T-cell (primary cell): ENCODE measurements at places on chromosomes 7 and 10.

DNA sequence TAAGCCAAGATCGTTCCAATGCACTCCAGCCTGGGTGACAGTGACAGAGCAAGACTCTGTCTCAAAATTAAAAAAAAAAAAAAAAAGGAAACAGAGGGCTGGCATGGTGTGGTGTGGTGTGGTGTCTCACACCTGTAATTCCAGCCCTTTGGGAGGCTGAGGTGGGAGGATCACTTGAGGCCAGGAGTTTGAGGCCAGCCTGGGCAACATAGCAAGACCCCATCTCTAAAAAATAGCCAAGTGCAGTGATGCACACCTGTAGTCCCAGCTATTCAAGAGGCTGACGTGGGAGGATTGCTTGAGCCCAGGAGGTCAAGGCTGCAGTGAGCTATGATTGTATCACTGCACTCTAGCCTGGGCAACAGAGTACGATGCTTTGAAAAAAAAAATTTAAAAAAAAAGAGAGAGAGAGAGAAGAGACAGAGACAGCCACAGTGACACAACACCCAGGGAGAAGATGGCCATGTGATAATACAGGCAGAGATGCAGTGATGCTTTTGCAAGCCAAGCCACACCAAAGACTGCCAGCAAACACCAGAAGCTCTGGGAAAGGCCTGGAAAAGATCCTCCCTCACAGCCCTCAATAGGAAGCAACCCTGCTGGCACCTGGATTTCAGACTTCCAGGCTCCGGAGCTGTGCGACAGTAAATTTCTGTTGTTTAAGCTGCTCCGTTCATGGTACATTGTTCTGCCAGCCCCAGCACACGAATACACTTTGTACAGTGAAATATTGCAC is 19.3 kb upstream of the SRRM3 start:
- no peak for DNase-seq

GRCh38 chr10:17238445-17239291 is 10.6 kb downstream of the VIM start:
- DNase-seq, result no peak

GRCh38 chr10:130127364-130128061 is 8.7 kb upstream of the GLRX3 start:
- peak; percentile 18 for DNase-seq

- DNase-seq, result no peak
Observed at GRCh38 chr10:128883231-128884032, 583.6 kb upstream of the MGMT start.

- DNase-seq, result no peak
Observed at GRCh38 chr7:35716038-35716803, 21.3 kb upstream of the HERPUD2 start.

- DNase-seq, result no peak
Observed at GRCh38 chr7:55247428-55247827, 117.7 kb upstream of the LANCL2 start.

- no peak for DNase-seq
Observed at GRCh38 chr10:43235070-43235900, 31.6 kb downstream of the RASGEF1A start.

DNA sequence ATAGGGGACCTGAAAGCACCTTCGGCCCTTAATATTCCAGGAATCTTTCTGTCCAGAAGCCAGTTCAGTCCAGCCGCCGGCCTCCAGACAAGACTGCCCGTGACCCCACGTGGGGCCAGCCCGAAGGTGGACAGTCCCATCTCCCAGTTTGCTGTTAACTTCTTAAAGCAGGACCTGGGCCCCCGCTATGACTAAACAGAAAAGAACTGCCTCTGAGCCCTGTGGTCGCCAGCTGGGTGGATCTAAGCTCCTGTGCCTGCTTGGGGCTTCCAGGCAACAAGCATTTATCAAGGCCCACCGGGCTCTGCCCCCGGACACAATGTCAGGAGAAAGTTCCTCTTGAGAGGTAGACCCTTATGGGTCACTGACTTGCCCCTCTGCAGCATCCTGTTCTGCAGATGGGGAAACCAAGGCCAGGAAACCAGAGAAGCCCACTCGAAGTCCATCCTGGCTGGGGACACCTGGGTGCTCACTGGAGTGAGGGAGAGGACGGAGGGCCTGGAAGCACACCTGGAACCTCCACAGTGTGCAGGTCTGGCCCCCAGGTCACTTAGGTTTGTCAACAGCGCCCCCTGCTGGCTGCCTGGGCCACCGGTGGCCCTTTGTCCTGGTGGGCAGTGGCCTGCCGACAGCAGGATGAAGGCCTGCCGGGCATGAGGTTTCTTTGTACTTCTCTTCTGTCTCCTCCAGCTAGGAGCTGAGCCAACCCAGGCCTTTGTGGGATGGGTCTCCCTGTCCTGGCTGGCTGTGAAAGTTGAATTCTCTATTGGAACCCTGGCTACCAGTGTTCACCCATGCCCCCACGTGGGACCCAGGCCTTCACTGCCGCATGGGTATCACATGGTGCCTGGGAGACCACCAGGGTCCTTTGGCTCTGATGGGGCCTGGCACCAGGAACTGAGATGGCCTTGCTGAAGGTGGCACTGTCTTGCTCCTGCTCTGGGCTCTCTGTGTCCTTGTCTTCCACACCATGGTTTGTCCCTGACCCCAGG is 128.0 kb downstream of the ZMIZ1 start:
- peak; percentile 58 for DNase-seq

DNA sequence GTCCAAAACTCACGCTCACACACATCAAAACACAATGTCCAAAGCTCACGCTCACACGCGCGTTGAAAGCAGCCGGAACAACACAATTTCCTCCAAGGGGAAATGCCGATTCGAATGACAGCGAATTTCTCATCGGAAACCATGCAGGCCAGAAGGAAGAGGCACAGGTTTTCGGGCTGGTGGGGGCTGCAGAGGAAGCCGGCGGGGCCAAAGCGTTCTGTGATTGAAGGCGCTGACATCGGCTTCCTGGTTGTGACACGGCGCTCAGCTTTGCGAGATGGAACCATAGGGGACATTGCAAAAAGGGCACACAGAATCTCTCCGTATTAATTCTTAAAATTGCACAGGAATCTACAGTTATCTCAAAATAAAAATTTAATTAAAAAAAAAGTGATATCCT is 61.3 kb downstream of the FOXL3 start:
- DNase-seq, result peak; percentile 75

- DNase-seq, result no peak
Observed at GRCh38 chr10:48667960-48668590, 16.6 kb upstream of the WDFY4 start.

DNA sequence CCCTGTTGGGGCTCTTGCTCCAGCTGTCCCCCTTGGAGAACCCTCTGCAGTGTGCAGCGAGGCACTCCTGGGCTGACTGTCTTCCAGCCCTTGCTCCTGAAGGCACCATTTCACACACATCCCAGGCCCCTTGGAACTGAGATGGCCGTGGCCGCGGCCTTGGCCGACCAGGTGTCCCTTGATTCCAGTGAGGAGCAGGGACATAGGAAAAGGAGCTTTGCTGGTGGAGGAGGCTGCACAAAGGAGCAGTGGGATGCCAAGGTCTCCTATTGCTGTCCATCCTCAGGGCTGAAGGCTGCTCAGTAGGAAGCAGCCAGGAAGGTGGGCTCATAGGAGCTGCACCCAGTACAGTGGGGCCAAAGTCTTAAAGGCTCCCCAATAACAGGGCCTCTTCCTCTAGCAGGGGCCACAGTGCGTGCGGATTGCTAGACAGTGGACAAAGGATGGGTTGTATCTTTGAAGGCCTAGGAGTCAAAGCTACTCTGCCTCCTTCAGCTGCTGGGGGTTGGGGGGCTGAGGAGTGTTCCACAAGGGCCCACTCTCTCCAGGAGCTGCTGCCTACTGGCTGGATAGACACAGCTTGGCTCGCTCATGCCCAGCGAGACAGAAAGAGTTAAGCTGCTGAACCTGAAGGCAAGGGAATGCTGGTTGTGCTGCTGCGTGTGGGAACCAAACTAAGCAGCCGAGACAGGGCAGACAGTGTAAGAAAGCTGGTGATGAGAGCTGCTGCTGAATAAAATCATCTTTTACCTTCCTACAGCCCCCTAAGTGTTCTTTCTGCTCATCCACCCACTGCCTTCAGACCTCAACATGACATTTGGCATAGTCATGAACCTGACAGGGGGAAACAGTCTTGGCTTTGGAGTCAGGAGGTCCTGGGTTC is 891.9 kb upstream of the ZNF722 start:
- no peak for DNase-seq

DNA sequence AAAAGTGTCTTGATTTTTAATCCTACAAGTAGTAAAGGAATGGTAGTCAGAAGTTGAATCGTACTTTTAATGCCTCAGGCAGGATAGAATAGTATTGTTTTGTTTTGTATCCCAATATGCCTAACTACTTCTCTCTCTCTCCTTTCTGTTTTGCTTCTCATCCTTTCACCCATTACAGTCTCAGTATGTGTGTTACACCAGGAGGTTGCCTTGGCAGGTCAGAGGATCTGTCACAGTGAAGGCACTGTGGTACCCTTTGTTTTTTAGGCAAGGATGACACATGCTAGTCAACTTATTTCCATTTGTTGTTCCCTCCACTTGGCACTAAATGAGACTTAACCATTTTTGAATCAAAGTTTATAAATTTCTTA is 94.4 kb downstream of the MAPK8 start:
- DNase-seq, result no peak
